Stimulated activated CD4-positive, alpha-beta T cell treated with anti-CD3 and anti-CD28 coated beads, Interleukin-4, amount 100 ng/mL, for 24 hours (primary cell): ENCODE measurements at places on chromosomes 13 and 19.
A peak's percentile ranks its signal among the peaks of the same experiment; 100 is the strongest.

DNA sequence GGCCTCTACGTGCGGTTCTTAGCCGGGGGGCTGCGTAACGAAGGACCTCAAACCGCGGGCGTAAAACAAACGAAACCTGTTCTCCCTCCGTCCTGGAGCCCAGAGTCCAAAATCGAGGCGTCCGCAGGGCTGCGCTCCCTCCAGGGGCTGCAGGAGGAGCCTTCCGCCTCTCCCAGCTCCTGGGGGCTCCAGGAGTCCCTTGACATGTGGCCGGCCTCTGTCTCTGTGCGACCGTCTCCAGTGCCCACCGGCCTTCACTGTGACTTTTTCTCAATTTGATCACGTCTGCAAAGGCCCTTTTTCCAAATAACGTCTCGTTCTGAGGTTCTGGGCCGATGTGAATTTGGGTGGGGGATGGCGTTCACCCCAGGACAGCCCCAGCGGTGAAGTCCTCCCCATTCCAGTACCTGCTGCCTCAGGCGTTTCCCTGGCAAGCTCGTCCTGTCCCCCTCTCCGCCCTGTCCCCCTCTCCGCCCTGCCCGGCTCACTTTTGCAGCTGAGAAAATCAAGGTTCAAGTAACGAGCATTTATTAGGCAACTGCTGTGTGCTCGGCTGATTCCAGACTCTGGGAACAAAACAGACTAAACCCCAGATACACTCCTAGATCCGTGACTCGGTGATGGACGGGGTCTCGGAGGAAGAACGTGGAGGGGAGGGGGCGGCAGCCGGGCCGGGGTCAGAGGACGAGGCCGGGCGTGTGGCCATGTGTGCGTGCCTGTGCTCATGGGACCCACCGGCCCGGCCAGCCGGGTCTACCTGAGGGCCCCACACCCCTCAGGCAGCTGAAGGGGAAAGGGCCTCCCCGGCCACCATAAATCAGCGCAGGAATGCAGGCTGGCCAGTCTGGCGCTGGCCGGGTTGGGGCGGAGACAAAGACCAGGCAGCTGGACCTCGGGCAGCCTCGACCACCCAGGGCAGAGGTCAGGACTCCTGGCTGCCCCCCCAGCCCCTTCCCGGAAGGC lies 28.1 kb upstream of the WDR18 start:
- no peak for DNase-seq

DNA sequence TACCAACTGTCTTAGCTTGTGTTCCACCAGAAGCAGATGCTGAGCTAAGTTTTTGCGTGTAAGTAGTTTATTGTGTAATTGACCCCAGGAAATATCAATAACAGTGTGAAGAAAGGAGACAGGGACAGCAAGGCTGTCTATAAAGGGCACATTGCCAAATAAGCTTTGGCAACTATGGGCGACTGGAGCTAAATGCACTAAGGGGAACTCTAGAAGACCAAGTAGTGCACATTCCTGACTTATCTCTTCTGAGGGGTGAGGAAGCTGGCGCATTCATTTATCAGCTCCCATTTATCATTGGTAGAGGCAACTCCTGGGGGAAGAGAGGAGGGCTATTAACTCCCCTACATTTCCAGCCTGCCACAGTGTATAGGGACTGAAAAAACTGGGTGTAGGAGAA lies 135.0 kb downstream of the DLEU7 start:
- DNase-seq = no peak

GRCh38 chr19:16436780-16437332 lies 34.9 kb downstream of the EPS15L1 start:
- DNase-seq = no peak

DNA sequence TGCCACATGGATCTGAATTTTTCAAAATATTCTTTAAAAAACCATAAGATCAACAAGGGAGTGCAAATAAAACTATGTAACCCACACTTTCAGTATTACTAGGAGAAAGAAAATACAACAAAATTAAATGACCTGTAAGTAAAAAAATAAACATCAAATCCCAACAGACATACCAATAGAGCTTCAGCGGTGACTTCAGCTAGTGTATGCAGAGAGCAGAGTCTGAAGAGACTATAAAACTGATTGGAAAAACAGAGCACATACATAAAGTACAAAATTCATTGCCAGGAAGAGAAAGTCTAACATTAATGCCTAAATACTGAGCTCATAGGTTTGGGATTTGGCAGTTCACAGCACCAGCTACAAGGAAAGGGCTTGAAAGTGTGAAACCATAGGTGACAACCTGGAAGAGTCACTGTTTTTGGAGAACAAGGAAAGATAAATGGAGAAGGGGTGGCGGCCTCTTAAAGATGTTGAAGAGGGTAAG lies 291.1 kb downstream of the LMO7 start:
- no peak for DNase-seq

GRCh38 chr13:75120085-75120484 lies 361.9 kb downstream of the TBC1D4 start:
- no peak for DNase-seq

DNA sequence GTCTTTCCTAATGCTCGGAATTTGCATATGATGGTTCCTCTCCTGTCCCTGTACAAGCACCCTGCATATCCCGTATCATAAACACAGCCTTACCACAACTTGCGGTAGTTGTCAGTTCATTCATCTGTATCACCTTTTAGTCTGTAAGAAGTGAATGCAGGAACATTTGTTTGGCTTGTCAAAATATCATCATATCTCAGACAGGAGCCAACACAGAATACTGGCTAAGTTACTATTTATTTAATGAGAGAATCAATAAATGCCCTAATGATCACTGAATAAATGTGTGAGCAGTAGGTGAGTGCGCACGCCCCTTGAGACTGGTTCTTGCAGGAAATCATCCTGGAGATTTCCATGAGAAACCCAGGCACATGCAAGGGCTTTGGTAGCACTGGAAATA lies 182.8 kb downstream of the MYO16 start:
- DNase-seq = no peak

DNA sequence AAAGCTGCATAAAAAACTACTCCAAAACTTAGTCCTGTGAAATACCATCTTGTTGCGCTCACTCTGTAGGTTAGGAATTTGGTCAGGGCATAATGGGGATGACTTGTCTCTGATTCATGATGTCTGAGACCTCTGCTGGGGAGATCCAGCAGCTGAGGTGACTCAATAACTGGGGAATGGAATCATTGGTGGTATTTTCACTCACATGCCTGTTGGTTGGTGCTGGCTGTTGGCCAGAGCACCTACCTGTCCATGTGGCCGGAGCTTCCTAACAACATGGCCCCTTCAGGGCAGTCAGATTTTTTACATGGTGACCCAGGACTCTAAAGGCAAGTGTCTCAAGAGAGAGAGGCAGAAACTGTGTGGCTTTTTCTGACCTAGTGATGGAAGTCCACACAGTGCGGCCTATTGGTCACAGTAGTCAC lies 7.4 kb upstream of the ESD start:
- no peak for DNase-seq

DNA sequence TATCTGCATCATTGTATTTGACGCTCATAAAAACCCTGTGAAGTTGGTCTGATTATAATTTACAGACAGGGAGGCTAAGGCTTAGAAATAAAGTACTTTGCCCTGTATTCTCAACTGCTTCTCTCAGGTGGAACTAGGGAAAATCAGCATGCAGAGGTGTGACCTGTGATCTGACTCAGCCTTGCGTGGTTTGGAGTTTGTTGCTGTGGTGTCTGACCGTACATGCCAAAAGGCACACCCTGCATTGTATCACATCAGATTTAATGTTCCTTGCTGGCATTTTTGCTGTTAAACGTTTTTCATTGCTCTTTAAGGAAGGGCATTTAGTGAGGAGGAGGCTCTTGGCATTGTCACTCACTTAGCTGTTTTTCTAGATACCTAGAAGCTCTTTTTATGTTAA lies 58.8 kb upstream of the C1QTNF9B start:
- no peak for DNase-seq

DNA sequence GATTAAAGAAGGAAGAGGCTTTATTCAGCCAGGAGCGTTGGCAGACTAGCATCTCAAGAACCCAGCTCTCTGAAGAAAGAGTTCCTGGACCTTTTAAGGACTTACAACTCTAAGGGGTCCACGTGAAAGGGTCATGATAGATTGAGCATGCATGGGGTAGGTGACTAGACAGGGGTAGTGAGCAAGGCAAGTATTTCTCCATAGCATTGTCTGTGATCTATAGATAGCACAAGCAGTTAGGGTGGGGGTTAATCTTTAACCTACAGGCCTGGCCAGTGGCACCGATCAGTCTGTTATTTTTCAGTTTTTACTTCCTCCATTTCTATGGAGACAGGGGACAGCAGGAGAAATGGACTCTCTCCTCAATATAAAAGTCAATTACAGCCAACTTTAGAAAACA lies 983.7 kb downstream of the SLITRK1 start:
- DNase-seq = no peak

DNA sequence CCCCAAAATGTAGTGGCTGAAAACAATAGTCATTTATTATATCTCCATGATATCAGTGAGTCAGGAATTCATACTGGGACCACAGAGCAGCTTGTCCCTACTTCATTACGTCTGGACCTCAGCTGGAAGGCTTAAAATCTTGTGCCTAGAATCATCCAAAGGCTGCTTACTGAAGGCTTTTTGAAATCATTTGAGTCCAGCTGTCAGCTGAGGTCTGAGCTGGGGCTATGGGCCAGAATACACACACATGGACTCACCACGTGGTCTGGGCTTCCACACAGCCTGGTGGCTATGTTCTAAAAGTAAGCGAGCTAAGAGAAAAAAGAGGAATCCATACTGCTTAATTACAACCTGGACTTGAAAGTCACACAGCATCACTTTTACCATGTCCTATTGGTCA lies 209.2 kb downstream of the KCTD12 start:
- DNase-seq = no peak

GRCh38 chr13:87837522-87837921 lies 166.4 kb downstream of the SLITRK5 start:
- DNase-seq = no peak

GRCh38 chr19:18338541-18338940 lies 1.9 kb upstream of the PGPEP1 start:
- no peak for DNase-seq

DNA sequence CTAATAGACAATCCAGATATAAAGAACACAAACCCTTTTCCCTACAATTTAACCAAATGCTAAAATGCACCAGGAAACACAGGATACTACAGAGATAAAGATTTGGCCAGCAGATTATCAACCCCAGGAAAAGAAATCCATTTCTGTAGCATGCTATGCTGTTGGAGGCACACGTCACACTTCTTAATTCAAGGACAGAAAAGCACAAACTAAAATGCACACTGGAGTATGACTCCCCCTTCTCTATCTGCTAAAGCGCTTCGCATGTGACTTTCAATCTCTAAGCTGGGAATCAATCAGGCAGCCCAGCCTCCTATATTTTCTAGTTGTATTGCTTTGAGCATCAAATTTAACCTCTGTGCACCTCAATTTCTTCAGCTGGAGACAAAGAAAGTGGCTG lies 22.2 kb downstream of the ABCC4 start:
- DNase-seq = no peak

DNA sequence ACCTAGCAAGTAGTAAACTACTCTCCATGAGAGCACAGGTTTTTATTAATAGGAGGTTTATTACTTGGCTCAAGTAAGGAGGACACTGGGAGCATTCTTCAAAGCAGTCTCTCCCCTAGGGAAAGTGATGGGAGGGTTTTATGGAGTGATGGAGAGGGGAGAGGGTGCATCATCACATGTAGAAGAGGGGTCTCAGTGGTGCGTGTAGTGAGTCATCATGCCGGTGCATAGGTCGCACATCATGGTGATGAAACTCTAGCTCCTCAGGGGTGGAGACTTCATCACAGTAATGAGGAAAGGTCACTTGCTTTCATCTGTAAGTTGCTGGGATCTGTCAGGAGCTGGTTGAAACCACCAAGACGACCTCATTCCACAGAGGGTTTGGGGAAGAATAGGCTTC lies 210.8 kb upstream of the UBL3 start:
- no peak for DNase-seq

- no peak for DNase-seq
These were observed 4.9 kb downstream of the ZSCAN1 start for GRCh38 chr19:58038688-58039204.

DNA sequence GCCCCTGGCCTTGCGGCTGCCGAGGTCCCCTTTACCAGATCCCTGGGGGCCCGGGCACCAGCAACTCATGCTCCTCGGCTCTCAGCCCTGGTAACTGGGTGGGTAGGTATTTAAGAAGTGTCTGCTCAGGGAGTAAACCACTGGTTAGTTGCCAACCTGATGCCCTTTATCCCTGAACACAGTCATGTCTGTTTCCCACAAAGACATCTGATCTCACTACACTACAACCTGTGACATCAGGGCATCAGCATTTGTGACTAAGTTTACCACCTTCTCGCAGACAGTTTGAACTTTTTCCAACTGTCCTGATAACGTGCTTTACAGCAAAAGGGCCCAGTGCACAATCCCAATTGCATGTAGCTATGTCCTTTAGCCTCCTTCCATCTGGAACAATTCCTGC lies 22.0 kb downstream of the GGACT start:
- DNase-seq = no peak

DNA sequence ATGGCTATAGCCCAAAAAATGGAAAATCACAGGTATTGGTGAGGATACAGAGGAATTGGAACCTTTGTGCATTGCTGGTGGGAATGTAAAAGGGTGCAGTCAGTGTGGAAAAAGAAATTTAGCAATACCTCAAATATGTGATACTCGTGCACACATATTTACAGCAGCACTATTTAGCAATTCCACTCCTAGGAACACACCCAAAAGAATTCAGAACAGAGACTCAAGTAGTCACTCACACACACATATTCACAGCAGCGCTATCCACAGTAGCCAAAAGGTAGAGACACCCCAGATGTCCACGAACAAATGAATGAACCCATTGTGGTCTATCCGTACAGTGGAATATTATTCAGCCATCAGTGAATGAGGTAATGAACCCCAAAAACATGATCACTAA lies 114.0 kb downstream of the COL4A2 start:
- no peak for DNase-seq

- DNase-seq = peak; percentile 59
These were observed 1.2 kb downstream of the ZFP36 start for GRCh38 chr19:39407660-39408391.

DNA sequence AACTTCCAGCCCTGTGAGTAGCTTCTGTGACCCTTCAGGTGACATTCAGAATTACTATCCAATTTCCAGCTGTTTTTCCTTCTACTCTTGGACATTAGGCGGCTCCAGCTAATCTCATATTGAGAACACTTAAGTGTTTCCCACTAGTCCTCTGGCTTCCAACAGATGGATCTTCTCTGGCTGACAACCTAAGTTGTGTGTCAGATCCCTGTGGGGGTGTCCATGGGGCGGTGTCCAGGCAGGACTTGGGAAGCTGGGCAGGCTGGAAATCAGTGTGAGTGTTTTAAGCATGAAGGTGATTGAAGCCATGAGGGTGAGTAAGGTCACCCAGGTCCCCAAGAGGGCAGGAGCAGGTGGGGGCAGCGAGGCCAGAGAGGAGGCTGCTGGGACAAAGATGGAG lies 10.1 kb downstream of the CNOT3 start:
- DNase-seq = no peak

DNA sequence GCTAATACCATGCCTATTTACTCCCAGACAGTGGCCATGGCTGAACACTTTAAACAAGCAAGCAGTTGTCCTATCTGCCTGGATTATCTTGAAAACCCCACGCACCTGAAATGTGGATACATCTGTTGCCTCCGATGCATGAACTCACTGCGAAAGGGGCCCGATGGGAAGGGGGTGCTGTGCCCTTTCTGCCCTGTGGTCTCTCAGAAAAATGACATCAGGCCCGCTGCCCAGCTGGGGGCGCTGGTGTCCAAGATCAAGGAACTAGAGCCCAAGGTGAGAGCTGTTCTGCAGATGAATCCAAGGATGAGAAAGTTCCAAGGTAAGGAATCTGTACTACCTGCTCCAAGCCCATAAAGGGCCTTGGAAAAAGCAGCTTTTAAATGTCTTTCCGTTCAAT lies 8.6 kb downstream of the RFPL4AL1 start:
- no peak for DNase-seq
